ENCODE measurements at places on chromosomes 6 and 20.

DNA sequence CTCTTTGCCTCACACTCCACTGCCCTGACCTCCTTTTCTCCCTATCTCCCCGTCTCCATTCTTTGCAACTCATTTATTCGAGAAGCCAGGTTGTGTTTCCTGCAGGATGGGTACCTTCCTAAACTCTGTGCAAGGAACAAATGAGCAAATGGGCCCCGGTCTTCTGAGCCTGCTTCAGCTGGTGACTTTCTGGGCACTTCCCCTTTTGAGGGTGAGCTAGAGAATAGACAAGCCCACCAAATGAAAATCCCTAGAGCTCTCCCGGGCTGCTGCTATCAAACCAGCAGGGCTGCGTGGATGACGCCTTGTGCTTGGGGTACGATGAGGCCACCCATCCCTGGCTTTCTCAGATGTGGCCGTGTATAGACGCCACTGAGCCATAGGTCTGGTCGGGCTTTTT lies 91.0 kb upstream of the FOXA2 start:
- H3K27ac ChIP-seq, result no peak overlapping the region
- no peak for DNase-seq
- H3K4me1 ChIP-seq, result no peaks in the 10 kb centered on the region
- H3K27me3 ChIP-seq, result peaks cover 27% of the 10 kb centered on the region

GRCh38 chr6:168089186-168090063 lies 10.4 kb upstream of the FRMD1 start:
- H3K4me1 ChIP-seq, result peaks cover 9% of the 10 kb centered on the region
- H3K4me3 ChIP-seq, result no peak overlapping the region
- DNase-seq, result no peak
- H3K36me3 ChIP-seq, result no peaks in the 10 kb centered on the region

DNA sequence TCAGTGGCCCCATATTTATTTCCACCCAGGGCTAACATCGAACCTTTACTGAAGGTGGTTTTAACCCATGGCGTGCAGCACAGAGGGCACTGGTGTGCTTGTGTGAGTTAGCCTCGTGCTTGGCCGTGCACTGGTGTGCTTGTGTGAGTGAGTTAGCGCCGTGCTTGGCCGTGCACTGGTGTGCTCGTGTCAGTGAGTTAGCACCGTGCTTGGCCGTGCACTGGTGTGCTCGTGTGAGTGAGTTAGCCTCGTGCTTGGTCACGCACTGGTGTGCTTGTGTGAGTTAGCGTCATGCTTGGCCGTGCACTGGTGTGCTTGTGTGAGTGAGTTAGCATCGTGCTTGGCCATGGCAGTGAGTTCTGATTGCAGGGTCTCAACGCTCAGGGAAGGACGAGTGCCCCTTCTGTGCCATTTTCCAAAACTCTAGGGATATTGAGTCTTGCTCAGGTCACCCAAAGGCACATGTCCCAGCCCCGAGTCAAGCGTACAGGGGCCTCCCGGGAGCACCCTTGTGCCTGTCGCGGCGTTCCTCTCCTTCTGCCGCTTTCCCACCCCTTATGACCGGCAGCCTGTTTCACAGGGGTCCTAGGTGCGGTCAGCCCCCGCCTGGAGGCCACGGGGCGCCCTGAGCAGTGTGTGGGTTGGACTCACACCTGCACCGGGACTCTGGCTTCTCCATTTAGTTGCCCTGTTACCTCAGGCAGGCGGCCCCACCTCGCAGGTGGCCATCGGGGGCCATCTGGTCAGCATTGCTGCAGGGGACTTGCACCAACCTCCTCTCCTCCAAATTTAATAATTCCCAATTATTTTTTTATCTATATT lies 399.1 kb downstream of the CDH4 start:
- no peak for DNase-seq
- no peaks in the 10 kb centered on the region for H3K4me1 ChIP-seq
- H3K27me3 ChIP-seq, result no peaks in the 10 kb centered on the region
- no peaks in the 10 kb centered on the region for H3K36me3 ChIP-seq
- no peak overlapping the region for H3K27ac ChIP-seq

- no peak overlapping the region for H3K27ac ChIP-seq
- no peak overlapping the region for H3K4me3 ChIP-seq
- H3K36me3 ChIP-seq, result no peaks in the 10 kb centered on the region
Measured at GRCh38 chr6:161379834-161380582, 106.1 kb upstream of the AGPAT4 start.

- H3K27ac ChIP-seq, result no peak overlapping the region
- peaks cover 64% of the 10 kb centered on the region for H3K36me3 ChIP-seq
- H3K4me3 ChIP-seq, result no peak overlapping the region
- H3K4me1 ChIP-seq, result peaks cover 18% of the 10 kb centered on the region
- DNase-seq, result no peak
Measured at GRCh38 chr6:155252581-155252980, 11.2 kb upstream of the CLDN20 start.

GRCh38 chr20:21031666-21032065 lies 74.5 kb downstream of the LINC00237 start:
- H3K4me1 ChIP-seq, result no peaks in the 10 kb centered on the region
- H3K36me3 ChIP-seq, result no peaks in the 10 kb centered on the region
- no peak overlapping the region for H3K27ac ChIP-seq

DNA sequence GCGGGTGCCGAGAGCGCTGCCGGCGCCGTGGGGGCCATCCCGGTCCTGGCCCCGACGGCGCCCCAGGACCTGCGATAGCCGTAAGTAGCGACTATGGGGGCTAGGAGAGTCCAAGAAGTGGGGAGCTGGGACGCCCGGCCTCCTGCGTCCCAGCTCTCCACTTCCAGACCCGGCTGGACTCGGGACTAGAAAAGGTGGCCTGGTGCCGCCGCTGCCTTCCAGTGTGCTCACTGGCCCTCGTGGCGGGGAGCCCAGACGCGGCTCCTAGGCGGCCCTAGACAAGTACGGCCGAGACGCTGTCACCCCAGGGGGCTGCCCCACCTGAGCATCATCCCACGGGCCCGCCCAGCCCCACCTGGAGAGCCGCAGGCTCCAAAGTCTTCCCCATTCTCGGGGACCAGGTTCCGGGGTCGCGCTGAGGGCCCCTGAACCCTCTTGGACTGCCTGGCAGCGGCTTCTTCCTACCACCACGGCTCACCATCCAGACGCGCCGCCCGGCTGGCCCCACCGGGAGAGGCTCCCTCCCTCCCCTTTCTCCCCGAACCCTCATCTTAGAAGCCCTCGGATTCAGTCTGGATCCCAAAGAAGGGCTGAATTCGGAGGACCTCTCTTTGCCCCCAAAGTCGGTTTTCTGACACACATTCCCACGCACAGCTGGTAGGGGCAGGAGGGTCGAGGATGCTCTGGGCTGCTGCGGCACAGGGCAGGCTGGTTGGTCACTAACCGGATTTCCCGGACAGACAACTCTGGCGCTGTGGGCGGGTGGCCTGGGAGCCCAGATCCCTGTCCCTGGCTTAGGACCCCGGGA lies 870 bp upstream of the MDFI start:
- DNase-seq, result no peak
- H3K27ac ChIP-seq, result no peak overlapping the region
- peak overlapping the region; percentile 35 for H3K4me3 ChIP-seq
- H3K36me3 ChIP-seq, result no peaks in the 10 kb centered on the region
- H3K27me3 ChIP-seq, result peaks cover 5% of the 10 kb centered on the region

DNA sequence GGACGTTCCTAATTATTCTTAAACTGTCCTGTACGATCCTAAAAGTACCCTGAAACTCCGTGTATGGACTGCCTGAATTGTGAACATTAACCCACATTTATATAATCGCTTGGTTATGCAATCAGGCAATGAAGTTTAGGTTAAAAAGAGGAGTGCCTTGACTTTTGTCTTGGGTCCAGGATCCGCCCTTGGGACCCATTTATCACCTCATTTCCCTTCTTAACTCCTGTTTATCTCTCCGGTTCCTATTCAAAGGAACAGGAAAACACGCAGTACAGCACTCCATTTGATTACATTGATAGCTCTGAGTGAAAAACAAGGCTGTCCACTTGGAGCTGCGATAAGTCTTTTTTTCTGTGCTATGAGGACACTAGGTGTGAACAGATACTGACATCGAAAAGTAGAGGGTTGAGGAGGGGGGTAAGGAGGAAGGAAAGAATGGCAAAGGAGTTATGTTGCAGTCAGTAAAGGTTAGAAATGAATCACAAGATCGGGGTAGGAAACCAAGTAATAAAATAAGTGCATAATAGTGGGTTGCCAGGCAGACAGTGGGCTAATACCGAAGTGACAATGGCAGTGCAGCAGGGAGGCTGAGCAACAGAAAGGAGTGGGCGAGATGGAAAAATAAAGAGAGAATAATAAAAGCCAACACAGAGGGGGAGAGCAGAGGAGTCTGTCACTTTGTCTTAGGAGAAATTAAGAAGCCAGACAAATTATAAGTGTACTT lies 15.9 kb upstream of the PCK1 start:
- no peak overlapping the region for H3K27ac ChIP-seq
- DNase-seq, result no peak
- H3K4me1 ChIP-seq, result no peaks in the 10 kb centered on the region
- no peaks in the 10 kb centered on the region for H3K36me3 ChIP-seq
- peaks cover 9% of the 10 kb centered on the region for H3K27me3 ChIP-seq

GRCh38 chr6:78505178-78505577 lies 362.2 kb upstream of the IRAK1BP1 start:
- H3K36me3 ChIP-seq, result no peaks in the 10 kb centered on the region
- no peaks in the 10 kb centered on the region for H3K27me3 ChIP-seq
- no peaks in the 10 kb centered on the region for H3K4me1 ChIP-seq
- no peak for DNase-seq
- H3K4me3 ChIP-seq, result no peak overlapping the region

DNA sequence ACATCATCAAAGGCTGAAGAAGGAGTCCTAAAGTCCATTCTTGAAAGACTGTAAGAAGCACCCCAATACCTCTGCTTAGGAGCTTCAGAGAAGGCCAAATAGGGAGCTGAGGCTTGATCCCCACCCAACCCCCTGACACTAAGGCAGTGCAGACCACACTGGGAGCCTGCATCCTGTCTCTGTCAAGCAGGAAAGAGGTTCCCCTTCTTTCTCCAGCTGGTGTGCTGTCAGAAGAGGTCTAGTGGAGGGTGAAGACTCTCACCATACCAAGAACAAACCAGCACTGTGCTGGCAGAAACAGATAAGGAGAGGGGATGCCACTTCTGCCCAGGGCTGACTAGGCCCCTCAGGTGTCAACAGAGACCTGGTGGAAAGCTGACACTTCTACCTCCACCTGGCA lies 19.9 kb downstream of the GZF1 start:
- H3K4me1 ChIP-seq, result no peaks in the 10 kb centered on the region
- DNase-seq, result no peak

Data from tibial artery (tissue), 4 donors.